ENCODE measurements at places on chromosomes 4 and X.

GRCh38 chrX:154545673-154546274 is 872 bp downstream of the G6PD start:
- no peak for DNase-seq

- DNase-seq: peak; percentile 60
These were observed 5.3 kb downstream of the SMIM9 start for GRCh38 chrX:154829134-154829533.

GRCh38 chrX:31209005-31209628 is 137.3 kb upstream of the FTHL17 start:
- no peak for DNase-seq

DNA sequence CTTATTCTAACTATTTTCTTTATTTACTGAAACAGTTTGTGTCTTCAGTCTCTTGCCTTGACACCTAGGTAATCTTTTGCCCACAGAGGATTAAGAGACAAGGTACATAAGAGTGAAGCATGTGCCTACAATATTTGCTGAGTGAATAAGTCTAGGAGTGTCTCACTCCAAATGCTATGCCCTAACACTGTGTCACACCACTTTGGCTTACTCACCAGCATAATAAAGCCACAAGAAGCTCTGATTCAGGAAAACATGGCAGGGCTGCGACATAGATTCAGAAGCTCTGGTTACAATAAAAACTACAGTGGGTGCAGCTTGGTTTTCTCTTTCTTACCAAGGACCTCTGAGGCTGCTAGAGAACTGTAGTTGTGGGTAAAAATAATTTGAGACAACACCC is 127.1 kb downstream of the RBM46 start:
- no peak for DNase-seq

DNA sequence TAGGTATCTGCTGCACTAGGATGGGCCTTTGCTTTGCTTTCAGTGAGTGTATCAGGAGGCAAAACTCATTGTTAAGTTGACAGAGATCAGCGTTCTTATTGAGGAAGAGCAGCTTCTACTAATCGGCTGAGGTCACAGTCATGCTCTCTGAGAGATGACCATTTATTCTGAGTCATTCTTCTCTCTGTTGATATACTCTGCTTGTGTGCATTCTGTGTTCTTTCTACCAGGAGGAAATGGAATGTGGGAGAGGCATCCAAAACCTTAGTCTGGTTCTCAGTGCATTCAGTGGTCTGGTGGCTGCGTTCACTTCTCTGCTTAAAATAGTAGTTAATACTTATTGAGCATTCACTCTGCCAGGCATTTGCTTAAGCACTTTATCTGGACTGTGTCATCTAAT is 66.2 kb downstream of the RRAGB start:
- no peak for DNase-seq

GRCh38 chrX:102711872-102712215 is 404 bp upstream of the GPRASP2 start:
- no peak for DNase-seq

DNA sequence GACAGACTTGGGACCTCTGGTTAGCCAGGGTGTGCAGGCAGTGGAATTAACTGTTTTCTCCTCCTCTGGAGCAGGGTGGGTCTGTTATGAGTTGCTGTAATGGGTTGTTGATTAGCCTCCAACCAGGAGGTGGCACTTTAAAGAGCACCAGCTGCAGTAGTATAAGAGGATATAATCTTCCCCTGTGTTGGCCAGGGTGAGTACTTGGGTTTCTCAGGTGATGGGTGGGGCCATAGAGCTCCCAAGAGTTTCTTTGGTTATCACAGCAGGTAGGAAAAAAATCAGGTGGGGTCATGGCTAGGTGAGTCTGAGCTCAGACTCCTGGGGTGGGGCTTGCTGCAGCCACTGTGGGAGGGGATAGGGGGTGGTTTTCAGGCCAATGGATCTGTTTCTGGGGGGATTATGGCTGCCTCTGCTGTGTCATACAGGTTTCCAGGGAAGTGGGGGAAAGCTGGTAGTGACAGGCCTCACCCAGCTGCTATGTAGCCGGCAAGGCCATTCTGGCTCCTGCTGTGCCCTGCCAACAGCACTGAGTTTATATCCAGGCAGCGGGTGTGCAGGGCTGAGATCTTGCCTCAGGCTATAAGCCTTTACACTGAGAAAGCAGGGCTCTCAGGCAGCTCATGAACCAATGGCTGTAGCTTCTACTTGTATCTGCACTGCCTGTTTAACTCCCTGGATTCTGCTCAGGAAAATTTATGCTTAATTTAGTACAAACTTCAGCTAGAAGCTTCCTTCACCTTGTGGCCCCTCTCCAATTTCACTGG is 70.1 kb downstream of the CCNG2 start:
- no peak for DNase-seq

- DNase-seq: no peak
These were observed 92.0 kb upstream of the CLCN4 start for GRCh38 chrX:10064736-10065135.

Measured in inflammatory macrophage treated with lipopolysaccharide for 4 hours (primary cell).